ENCODE measurements at places on chromosomes 11 and 22. TPM values are rescaled to one million over a fixed set of nuclear protein-coding genes. Genes with fewer than 3 reads are reported as not detected.
A peak's percentile ranks its signal among the peaks of the same experiment; 100 is the strongest.

GRCh38 chr22:45883811-45884170 is 93.2 kb downstream of the WNT7B start:
- DNase-seq: no peak

FREY1 gene
- 3.2 TPM for total RNA-seq

GRCh38 chr11:1077417-1078119 is 2.9 kb downstream of the MUC2 start:
- DNase-seq: no peak

DNA sequence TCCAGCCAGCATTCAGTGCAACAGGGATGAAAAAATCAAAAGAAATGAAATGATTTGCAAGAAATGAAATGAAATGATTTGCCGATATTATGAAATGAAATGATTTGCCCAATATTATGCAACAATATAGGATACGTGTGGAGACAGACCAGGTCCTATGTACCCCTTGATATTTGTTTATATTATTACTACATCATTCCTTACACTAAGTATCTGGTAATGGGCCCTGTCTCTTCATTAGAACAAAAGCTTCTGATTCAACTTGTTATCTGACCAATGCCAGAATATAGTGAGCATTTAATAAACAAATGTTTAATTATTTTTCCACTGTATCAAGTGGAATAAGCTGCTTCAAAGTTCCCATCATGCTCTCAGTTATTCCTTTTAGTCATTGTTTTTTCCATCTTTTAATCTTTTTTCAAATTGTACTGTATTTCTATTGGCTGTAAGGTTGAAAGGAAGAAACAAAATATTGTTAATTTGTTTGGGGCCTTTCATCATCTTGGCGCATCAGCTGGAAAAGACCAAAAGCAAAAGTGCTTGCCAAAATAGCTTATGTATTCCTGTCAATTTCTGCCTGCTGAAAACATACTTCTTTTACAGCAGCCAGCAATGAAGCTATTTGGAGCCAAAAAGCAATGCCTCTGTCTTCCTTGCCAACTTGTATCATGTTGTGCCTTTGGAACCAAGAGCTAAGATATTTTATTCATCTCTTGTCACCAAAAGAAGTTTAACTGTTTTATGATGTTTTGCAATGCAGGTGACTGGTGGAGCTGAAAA is 2314.9 kb downstream of the LRRC4C start:
- no peak for DNase-seq

GRCh38 chr22:40352763-40353162 is 6.5 kb downstream of the ADSL start:
- no peak for DNase-seq

RAB30 gene
- 8.7 TPM for total RNA-seq

ACRV1 gene
- not detected for total RNA-seq

DNA sequence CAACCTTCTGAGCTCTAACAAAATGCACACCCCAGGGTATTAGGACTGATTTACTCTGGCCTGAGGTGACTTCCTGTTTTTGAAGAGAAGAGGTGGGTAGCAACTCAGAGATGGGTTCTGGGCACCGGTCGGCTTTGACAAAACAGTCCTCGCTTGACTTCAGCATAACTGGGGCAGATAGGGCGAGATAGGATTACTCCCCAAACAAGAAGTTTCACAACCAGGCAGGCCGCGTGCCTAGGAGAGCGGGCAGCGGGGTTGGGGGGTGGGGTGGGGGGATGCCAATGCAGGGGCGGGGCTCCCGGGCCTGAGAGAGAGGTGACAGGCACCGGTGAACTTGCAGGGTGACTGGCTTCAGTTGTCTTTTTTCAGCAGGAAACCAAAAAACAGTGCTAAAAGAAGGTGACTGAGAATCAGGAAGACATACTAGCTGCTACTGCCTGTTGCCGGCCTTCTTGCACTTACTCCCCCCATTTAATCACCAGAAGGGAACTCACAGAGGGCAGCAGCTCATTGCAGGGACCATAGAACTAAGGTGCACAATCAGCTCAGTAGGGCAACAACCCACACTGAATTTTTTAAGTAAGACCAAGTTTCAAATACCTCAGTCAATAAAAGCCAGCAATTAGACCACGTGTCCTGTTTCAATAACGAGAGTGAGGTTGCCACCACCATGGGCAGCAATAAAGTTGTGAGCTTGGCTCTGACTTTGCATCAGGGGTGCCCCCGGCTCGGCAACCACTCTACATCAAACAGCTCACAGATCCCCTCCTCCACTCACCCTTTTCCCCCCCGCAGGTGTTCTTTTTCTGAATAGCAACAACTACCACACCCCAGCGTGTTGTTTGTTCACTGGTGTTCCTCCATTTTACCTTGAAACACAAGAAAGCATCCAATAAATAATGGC is 37.2 kb upstream of the ETS1 start:
- peak; percentile 56 for DNase-seq

DNA sequence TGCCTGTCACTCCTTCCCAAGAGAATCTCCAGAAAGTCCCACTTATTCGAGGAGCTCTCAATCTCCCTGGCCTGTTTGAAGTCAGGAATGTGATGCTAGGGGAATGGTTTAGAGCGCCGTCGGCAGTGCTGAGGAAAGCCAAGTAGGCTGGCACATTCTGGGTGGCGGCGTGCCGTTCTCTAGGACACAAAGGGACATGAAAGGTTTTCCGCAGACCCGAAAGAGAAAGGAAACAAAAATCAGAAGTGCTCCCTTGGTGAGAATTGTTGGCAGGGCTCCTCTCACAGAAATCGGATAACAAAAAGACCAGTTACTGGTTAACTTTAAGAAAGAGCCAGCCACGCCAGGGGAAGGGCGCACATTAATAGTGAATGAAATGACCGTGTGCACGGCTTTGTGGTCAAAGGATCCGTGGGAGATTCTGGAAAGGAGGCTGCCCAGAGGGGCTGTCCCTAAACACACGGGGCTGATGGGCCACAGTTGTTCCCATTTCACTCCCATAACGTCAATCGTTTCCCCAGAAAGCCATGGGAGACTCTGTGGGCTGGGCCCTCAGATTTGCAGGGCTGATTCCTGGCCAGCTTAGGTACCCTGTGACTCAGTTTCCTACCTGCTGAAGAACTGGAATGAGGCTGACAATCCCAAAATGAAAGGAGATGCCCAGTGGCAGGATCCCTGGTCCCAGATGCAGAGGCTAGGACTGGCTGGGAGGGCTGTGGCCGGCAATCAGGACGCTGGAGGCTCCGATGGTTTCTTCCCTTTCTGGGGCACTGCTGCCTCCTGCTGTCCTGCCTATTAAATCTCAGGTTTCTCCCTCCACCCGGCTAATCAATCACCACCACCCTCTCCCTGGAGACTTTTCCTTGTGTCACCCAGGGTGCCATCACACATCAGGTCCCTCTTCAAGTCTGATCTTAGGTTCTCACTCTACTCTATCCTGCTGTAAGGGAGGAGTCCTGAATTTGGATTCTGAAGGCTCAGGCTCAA is 82.3 kb downstream of the RCN1 start:
- DNase-seq: peak; percentile 27

- DNase-seq: no peak
Observed at GRCh38 chr22:50714150-50714549, 23.9 kb upstream of the ACR start.

MYBPC3 gene
- total RNA-seq: not detected

DNA sequence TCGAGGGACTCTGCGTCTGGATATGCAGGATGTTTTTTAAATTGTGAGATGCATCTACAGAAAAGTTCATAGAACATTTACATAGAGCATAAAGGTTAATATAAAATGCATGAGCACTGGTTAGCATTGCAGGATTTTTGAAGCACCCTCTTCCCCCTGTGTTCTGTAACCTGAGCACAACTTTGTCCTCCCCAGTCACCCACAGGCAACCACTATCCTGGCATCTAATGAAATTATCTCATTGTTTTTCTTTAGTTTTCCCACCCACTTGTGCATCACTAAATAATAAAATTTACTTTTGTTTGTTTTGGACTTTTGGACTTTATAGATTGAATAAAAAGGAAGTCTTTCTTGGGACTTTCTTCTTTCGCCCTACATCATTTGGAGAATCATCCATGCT is 10.0 kb upstream of the NNMT start:
- no peak for DNase-seq

GRCh38 chr11:11996321-11997048 is 11.9 kb downstream of the DKK3 start:
- no peak for DNase-seq

DNA sequence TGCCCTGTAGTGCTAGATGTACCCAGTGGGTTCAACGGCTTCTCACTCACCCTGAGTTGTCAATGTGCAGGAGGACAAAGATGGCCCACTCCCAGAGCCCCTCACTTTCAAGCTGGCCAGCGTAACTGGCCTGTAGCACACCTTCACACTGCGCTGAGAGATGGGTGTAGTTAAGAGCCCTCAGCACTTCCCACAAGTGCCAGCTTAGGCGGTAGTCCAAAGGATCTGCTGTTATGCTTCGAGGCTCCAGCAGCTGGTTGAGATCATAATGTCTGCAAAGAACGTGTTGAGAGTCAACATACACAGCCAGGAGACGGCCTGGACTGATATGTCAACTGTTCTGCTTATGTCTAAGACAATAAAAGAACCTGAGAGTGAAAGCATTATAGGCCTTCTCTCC is 14.7 kb upstream of the CHRNA10 start:
- no peak for DNase-seq

CCDC34 gene
- 23.8 TPM for total RNA-seq

DNA sequence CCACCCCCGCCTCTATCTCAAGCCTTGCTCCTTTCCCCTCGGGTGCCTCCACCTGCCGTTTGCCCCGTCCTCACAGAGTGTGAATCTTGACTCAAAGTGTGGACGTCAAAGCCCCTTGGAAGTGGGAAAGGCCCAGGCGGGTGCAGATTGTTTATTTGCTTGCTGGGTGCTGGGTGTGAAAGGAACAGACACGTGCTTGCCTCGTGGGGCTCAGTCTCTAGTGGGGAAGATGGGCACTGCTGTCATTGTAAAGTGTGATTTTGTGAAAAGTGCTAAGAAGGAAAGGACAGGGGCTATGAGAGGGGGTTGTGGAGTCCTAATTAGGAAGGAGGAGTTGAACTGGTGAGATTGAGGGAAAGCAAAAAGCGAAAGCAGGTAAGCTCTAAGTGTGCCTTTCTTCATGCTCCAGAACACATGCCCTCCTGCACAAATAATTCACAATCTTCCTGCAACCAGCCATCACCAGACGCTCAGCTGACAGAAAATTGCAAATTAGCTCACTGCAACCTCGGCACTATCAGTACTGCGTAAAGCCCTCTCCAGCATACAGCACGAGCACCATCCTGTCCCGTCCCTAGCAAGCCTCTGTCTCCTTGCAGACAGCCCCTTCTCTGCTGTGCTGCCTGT is 9.7 kb upstream of the GCAT start:
- DNase-seq: no peak

MMP3 gene
- not detected for total RNA-seq

DNA sequence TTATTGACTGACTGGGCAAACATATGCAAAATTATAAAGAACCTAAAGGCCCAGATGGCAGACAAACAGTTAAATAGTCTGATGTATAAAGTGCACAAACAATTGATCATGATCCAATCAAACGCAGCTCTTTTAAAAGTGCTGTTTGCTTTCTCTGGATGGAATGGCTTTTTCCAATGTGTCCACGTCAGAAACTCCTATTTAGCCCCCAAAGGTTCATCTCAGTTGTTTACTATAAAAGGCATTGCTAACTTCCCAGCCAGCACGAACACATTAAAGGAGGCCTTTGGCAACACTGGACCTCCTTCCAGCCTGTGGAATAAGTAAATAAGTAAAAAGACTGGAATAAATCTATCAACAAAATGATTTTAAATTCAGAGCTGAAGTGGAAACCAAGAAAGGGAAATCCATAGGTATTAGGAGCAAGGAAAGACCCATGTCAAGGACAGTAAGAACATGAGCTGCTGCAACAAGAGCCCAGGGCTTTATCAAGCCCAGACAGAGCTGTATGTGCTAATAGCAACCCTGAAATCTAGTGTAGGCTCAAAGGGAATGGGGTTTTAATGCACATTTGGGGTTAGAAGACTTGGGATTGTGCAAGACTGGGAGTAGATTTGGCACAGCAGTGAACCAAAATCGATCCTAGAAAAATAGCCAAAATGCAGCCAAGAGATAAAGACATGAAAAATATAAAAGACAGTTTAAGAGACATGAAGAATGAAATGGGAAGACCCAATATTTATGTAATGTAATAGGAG is 105.4 kb downstream of the EFCAB6 start:
- DNase-seq: no peak

DNA sequence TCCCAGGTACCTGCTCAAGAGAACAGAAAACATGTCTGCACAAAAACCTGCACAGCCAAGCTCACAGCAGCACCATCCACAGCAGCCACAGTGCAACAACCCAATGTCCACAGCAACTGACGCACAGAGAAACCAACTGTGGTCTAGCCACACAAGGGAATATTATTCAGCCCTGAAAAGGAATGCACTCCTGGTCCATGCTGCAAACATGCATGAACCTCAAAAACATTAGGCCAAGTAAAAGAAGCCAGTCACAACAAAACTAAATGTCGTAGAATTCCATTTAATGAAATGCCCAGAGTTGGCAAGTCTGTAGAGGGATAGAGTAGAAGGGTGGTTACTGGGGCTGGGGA is 60.6 kb downstream of the MYEOV start:
- no peak for DNase-seq

- no peak for DNase-seq
Observed at GRCh38 chr11:64241491-64242374, 838 bp downstream of the FKBP2 start.

DNA sequence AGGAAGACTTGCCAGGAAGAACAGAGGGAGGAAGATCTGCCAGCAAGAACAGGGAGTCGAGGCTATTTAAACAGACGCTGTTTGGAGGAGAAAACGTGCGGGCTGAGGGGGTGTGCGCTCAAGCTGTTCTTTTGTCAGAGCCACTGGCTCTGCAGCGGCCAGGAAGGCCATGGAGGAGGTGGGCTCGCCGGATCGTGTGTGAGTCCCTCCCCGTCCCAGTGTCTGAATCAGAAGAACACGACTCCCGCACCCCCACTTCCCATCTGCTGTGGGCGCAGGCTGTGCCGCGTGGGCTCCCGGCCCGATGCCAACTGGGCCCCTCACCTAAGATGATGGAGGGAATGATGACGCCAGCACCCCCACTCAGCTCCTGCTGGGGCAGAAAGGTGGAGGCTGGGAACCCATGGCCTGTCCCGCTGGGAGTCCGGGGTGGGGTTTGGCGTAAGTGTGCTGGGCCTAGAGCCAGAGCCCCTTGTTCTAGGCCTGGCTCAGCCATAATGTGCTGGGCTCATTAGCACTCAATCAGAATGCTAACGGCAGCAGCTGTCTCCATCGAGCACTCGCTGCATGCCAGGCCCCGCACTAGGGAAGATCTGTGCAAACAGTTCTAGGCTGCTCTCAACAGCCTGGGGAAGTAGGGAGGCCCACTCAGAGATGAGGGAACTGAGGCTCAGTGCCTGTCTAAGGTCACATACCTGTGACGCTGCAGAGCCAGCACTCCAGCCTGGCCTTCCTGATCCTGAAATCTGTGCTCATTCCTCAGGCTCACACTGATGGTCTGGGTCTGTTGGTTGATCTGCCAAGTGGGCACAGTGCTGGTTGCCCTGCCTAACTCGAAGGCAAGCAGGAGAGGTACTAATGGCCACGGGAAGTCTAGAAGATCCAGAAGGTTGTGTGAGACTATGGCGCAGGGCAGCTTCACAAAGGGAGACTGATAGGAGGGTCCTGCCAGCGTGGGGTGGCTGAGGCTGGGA is 11.5 kb downstream of the NPTXR start:
- DNase-seq: no peak

OR51I2 gene
- total RNA-seq: not detected

DEFB131B gene
- not detected for total RNA-seq

- no peak for DNase-seq
Observed at GRCh38 chr22:16838073-16838472, 12.9 kb upstream of the XKR3 start.

ADAMTS8 gene
- total RNA-seq: not detected
